Right cardiac atrium (tissue), 5 donors: ENCODE measurements at places on chromosomes 7 and 10.
A peak's percentile ranks its signal among the peaks of the same experiment; 100 is the strongest.

GRCh38 chr7:128891942-128892269, 18.6 kb downstream of the KCP start:
- DNase-seq: no peak

DNA sequence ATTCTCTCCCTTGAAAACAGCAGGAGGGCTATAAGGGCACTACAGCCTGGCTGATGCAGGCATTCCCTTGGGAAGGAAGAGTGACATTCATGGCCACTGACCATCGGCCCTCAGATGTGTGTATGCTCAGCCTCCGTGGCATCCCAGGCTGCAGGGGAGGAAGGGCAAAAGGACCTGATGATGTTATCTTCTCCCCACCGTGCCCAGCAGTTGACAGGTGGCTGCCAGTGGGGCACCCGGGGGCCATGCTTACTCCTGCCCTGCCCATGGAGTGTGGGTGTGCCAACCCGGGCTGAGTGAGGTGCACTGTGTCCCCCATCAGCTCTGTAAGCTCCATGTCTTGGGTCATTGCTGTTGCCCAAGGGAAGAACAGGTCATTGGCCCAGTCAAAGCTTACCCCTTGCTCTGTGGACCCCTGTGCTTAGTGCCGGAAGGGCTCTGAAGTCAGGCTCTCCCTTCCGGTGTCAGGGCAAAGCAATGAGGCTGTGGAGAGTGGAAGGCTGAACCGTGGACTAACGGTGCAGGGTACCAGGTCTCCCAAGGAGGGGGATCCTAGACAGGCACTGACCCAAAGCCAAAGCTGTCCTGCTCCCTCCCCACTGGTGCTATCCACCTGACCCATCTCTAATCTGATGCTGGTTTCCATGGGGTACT, 92.2 kb downstream of the CCDC3 start:
- no peak for DNase-seq

GRCh38 chr10:96608805-96609204, 22.0 kb upstream of the TM9SF3 start:
- no peak for DNase-seq

DNA sequence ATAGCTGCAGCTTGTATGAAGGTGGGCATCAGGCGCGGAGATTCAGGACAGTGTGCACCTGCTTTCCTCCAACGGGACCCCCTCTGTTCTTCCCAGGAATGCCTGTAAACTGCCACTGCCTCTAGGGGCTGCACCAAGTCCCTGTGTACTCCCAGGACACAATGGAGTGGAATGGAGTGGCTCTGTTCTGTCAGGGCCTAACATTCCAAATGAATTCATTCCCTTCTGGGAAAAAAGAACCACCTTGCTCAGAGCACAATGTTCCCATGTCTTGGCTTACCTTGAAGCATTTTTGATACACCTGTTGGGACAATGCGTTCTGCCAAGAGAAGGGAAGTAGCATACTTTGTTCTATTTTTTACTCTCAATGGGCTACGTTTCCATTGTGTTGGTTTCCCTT, 339.4 kb downstream of the FRMD4A start:
- DNase-seq: no peak

DNA sequence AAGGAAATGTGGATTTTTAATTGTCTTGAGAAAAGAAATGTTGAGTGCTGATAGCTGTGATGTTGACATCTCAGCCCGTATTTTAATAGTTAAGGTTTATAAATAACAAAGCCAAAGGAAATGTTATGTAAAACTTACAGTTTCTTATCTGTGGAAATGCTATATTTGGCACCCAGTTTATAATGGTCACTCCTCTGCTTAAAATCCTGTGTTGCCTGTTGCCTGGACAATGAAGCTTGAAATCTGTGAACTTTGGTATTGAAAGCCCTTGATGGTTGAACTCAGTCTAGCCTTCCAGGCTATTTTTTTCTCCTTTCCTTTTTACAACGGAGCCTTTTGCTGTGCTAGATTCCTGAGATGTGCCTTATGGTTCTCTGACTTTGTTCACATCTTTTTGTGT, 46.5 kb downstream of the MCU start:
- no peak for DNase-seq

DNA sequence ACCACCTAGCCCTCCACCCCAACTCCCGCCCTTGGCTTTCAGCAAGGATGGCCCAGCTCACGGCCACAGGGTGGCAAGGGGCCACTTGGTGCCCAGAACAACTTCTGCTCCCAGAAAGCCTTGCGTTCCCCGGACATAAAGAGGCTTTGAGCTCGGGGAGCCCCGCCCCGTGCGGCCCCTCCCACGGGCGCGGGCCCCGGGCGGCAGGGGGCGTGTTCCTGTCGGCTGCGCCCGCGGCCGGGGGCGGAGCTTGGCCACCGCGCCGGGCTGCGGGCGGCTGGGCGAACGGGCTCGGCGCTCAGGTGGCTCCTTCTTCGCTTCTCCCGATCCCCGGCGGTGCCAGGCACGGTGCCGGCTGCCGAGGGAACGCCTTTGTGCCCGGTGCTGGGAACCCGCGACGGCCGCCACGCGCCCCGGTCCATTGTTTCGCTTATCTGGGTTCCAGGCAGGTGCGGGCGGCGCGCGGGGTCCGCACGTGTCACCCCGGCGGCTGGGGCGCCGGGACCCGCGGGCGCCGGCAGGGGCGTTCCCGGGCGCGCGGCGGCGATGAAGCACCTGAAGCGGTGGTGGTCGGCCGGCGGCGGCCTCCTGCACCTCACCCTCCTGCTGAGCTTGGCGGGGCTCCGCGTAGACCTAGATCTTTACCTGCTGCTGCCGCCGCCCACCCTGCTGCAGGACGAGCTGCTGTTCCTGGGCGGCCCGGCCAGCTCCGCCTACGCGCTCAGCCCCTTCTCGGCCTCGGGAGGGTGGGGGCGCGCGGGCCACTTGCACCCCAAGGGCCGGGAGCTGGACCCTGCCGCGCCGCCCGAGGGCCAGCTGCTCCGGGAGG, at the start of gene NFE2L3:
NFE2L3 (plus strand) TSS at position 246 of the 829 bp plus-strand sequence; CDS start at position 547, 301 bp downstream.
- peak; percentile 89 for DNase-seq
